ENCODE measurements at places on chromosomes 3 and 15.

DNA sequence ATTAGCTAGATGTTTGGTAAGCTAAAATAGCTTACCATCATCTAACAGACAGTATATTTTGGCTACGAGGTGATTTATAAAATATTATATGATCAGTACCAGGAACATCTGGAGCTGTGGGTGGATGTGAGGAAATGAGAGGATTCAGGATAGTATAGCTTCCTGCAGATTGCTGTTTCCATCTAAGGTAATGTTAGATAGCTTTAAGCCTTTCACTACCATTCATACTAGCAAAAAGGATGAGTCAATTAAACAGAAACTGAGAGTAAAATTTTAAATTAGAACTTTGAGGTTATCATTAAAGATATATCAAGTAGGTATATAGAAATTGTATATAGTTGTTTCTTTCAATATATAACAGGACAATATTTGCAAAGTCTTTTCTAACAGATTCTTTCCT, 8.0 kb downstream of the ZBTB20 start:
- DNase-seq = no peak

DNA sequence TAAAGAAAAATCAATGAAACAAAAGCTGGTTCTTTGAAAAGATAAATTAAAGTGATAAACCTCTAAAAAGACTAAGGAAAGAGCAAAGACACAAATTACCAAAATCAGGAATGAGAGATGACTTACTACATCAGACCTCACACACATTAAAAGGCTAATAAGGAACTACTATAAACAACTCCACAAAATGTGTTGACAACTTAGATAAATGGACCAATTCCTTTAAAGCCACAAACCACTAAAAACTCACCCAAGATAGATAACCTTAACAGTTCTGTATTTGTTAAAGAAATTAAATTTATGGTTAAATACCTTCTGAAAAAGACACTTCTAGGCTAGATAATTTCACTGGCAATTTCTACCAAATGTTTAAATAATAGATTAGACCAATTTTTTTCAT, 170.4 kb downstream of the SMAD6 start:
- no peak for DNase-seq

DNA sequence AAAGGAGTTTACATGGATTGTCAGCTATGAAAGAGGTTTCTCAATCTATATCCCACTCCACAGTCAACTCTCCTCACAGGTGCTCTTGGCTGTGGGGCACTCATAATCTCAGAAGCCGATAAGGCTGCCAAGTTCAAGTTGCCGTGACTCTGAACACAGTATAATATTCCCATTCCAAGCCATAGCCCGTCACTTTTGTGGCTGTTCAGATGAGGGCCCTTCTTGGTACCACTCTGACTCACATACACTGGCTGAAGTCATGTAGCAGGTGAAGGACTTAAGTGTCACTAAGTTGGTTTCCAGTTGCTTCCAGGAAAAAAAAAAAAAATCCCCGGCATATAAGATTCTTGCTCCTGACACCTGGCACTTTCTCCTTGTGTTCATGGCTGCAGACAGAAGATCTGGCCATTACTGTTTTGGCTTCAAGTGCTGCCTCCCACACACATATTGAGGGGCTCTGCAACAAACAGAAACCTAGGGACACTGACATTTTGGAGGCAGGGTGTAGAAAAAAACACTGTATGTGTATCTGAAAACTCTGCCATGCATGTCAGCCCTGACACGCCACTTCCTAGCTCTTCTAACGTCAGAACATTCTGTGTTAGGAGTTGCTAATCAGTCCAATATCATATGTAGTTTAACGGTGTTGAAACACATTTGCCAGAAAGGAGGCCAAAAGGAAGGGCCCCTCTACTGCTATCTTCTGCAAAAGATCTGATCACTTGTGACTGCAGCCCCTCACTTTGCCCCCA, 170.2 kb upstream of the ICE2 start:
- DNase-seq = no peak

GRCh38 chr3:187833375-187833774, 88.1 kb upstream of the BCL6 start:
- no peak for DNase-seq

DNA sequence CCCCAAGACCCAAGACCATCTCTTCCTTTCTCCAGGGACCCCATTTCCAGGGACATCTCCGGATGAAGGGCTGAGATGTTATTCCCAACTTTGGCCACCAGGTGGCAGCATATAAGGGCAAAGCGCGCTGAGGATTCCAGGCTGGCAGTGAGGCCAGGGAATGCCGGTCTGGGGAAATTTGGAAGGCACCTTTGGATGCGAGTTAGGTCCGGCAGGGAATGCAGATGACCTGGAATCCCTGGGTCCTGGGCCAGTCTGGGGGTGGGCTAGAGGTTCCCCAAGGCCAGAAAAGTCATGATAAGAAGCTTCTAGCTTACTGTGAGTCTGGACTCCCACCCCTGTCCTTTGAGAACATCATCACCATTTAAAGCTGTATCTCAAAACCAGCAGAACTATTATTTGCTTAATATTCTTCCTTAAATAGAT, 1.6 kb upstream of the CHST13 start:
- DNase-seq = no peak

DNA sequence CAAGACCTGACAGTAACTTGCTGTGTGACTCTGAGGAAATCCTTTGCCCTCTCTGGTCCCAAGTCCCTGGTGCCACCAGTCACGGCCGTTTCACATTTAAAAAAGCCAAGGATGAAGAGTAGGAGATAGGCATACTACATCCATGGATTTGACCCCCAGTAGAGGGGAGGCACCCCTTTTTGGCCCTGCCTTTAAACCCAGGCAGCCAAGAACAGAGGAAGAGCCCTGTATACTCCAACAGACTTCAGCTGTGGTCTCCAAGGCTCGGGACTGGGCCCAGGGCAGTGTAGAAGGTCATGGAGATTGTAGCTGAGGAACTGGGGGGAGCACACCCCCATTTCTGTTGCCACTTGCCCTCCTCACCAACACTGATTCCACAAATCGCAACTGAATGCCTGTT, 3.7 kb downstream of the CAV3 start:
- DNase-seq = no peak

DNA sequence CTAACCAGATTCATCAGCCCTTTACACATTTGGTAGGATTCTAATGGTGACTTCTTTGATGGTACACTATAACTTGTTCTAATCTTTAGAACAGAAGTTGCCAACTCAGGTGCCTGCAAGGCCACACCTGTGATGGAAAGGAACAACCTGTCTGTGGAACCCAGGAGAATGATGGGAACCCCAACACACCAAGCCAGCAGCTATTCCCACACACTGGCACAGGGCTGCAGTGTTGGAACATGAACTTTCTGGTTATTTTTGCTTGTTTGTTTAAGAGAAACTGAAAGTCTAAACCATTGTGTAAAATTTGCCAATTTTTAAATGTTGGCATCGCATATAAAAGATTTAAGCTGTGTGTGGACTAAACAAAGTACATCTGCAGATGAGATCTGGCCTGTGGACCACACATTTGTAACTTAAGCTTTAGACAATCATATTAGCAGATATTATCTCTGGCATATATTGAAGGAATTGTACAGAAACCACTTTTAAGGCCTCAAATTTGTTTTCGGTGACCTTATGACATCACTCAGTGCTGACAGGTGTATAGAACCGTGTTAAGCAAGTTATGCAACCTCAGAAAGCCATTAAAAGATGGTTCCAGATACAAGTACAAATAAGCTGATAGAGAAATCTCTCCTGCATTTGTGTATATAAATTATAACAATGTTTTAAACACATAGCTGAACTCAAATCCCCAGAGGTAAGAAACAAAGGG, 242.9 kb downstream of the SLC9A9 start:
- DNase-seq = no peak

DNA sequence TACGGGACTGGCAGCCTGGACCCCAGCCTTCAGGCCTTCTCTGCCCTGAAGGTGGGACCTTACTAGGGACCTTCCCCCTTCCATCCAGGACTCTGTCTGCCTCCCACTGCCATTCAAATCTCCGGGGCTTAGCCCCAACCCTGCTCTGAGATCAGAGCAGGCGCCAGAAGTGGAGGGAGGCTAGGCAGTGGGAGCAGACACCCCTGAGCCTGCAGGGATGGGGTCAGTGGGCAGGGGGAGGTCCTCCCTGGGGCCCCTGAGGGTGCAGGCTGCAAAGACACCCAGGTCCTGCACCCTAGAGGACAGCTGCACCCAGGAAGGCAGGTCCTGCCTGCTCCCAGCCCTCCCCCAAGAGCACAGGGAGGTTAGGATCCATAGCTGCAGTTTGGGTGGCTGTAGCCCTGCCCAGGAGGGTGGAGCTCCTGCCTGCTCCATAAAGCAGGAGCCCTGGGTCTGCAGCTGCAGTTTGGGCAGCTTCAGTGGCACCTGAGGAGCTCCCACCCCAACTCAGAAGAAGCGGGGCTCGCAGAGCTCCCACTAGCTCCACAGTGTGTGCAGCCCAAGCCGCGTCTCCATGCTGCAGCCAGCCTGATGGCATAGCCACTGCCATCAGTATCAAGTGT, 8.1 kb upstream of the POC1A start:
- DNase-seq = no peak

- DNase-seq = no peak
Observed at GRCh38 chr15:58459560-58459959, 27.8 kb downstream of the LIPC start.

DNA sequence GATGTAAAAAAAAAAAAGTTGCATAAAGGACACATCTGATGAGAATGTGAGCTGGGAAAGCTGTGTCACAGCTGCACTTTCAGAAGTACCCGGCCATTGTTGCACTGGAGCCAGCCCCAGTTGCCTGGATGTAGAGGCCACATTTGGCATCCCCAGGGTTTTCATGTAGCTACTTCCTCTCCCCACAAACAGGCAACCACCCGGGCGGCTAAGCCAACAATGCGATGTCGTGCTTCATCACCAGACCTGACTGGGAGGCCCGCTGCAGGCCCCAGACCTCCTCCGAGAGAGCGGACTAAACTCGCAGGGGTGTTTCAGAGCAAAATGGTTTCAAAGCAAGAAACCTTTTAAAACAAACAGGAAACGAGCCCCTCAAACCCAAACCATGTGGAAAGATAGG, 142.3 kb downstream of the TMCO5A start:
- no peak for DNase-seq

DNA sequence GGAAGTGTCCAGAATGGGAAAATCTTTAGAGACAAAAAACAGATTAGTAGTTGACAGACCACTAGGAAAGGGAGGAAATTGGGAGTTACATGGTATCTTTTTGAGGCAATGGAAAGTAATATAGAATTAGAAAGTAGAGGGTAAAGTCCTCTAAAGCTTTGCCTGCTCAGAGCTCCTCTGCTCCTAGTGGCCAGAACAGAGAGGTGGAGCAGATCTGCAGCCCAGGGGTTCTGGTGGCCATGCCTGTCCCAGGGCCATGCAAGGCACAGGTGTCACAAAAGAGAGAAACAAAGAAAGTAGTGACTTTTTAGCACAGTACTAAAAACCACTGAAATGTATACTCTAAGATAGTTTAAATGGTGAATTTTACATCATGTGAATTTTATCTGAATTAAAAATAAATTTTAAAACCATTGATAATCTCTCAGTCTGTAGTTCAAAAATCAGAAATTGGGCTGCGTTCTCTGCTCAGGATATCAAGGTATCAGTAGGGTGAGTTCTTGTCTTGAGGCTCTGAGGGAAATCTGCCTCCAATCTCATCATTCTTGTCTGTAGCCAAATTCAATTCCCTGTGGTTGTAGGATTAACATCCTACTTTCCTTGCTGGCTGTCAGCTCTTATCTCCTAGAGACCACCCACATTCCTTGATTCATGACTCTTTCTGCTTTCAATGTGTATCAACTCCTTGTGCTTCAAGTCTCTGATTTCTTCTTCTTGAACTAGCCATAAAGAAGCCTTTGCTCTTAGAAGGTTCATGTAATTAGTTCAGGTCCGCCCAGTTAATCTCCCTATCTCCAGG, 23.6 kb downstream of the PYGO1 start:
- no peak for DNase-seq

- no peak for DNase-seq
Observed at GRCh38 chr3:139940622-139941021, 5.6 kb downstream of the CLSTN2 start.

DNA sequence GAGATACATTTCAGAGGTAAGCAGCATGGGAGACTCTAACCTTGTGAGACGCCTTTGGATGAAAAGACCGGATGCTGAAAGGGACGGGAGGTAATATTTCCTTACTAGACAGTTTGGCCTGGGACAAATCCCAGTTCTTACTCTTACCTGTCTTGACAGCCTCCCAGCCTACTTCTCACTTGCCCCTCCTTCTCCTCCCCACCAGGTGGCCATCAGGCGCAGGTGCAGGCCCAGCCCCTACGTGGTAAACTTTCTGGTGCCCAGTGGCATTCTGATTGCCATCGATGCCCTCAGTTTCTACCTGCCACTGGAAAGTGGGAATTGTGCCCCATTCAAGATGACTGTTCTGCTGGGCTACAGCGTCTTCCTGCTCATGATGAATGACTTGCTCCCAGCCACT, 6.3 kb downstream of the HTR3D start:
- DNase-seq = no peak

GRCh38 chr3:182234881-182235280, 523.2 kb downstream of the SOX2 start:
- DNase-seq = no peak
